ENCODE measurements at places on chromosomes 5 and 9.

- DNase-seq, result no peak
These were observed 2015.4 kb upstream of the WWC1 start for GRCh38 chr5:166276006-166276405.

- DNase-seq, result no peak
These were observed 79.7 kb upstream of the ICE1 start for GRCh38 chr5:5342784-5343183.

DNA sequence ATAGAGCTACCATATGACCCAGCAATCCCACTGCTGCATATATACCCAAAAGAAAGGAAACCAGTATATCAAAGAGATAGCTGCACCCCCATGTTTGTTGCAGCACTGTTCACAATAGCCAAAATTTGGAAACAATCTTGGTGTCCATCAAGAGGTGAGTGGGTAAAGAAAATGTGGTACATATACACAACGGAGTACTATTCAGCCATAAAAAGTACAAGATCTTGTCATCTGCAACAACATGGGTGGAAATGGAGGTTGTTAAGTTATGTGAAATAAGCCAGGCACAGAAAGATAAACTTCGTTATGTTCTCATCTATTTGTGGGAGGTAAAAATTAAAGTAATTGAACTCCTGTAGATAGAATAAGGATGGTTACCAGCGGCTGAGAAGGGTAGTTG is 145.0 kb downstream of the MED27 start:
- no peak for DNase-seq

DNA sequence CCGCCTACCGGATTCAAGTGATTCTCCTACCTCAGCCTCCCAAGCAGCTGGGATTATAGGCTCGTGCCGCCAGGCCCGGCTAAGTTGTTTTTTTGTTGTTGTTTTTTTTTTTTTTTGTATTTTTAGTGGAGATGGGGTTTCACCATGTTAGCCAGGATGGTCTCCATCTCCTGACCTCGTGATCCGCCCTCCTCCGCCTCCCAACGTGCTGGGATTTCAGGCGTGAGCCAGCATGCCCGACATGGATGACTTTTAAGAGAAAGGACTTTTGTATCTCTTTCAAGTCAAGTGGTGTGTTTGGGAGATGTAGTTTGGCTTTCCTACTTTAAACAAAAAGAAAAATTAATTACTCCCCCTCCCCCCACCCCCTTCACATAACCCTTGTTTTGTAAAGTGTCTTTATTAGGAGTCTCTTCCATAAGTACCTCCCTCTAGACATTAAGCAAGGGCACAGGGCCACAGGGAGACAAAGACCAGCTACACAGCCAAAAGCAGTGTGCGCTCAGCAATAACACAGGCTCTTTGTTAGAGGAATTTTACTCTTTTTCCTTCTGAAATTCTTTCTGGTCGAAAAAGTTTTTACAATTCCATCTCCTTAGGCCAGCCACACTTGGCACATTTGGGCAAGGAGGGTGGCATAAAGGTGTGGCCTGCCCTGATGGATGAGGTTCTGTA is 31.2 kb downstream of the JAKMIP2 start:
- DNase-seq, result no peak

GRCh38 chr9:35311891-35312639 is 150.3 kb downstream of the UNC13B start:
- DNase-seq, result no peak

GRCh38 chr5:132267166-132267739 is 9.8 kb downstream of the PDLIM4 start:
- no peak for DNase-seq

GRCh38 chr9:133584167-133584558 is 25.0 kb downstream of the FAM163B start:
- DNase-seq, result no peak

- no peak for DNase-seq
These were observed 271.0 kb downstream of the PRR16 start for GRCh38 chr5:120735076-120735475.

DNA sequence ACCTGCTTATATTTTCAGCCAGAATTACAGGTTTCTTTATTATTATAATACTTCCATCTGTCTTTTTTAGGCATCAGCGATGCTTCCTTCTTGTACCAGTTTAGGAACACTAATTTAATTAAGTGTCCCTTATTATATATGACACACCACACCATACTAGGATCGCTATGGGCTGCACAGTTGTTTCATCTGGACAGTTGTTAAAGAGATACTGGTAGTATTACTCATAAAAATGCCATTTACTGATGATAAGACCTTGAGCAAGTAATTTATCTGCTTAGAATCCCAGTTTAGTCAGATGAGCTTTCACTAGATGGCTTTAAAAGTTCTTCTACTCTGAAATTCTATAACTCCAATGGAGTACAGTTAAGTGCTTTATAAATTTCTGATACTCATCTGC is 17.1 kb downstream of the ARSK start:
- no peak for DNase-seq

- DNase-seq, result peak; percentile 89
These were observed 81.0 kb upstream of the SLC25A51 start for GRCh38 chr9:37984672-37985611.

GRCh38 chr5:15695215-15695731 is 195.3 kb downstream of the FBXL7 start:
- DNase-seq, result no peak

DNA sequence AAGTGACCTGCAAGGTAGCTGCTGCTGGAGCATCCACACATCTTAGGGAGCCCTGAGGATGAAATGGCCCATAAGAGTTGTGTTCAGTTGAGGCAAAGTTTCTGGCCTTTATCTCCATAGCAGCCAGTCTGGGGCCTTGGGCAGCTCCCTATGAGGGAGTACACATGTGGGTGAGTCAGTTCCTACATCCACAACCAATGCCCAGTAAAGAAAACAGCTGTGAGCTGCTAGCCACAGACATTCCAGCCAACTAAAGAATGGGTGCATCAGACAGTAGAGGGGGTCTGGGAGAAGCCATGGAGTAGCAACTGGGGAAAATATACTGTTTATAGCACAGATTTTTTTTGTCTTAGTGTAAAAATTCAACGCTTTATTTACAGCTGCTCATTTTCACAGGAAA is 720.7 kb downstream of the TLE1 start:
- no peak for DNase-seq

DNA sequence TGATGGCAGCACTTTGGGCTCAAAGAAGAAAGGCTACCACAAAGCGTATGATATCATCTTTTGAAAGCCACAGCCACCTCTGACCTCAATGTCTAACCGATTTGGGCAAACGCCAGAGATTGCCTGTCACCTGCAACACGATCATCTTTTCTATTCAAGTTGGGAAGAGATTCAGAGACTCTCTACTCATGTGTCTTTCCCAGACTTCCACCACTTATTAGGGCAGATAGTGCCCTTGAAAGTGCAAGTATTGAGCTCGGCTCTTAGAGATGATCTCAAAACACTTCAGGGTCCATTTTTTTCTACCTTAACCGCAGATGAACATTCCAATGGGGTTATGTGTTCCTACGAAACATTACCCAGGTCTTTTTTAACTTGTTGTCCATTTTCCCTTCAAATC is 213.7 kb downstream of the DRD1 start:
- DNase-seq, result no peak

- DNase-seq, result no peak
These were observed 12.6 kb downstream of the PDE6A start for GRCh38 chr5:149931992-149932436.

DNA sequence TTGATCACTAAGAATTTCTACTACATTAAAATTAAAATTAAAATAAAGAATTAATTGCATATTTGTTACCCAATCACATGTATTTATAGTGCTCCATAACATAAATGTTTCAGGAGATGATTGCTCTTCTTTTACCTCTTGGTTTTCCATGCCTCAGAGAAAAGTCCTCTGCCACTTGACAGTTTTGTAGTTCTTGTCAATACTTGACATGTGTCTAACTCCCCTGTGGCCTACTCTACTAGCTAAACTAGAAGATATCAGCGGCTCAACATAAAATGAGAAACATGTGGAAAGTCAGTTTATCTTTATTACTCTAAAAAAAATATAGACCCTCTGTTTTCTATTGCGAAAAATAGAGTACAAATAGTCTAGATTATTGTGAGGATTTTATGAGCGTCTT is 650.6 kb upstream of the NUDT12 start:
- DNase-seq, result no peak

DNA sequence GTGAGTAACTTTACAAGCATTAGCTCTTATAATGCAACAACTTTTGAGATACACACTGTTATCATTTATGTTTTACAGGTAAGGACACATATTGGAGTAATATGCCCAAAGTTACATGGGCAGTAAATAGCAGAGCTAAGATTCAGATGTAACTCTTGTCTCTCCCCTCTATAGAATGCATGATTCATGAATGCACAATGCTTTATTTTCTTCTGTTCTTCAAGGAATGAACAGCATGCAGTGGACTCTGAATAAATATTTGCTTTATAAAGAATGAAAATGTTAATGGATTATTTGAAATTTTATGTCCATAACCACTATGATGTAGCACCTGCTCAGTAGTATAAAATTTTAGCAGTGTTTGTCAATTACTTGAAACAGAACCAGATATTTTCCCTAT is 629.5 kb downstream of the KCTD16 start:
- DNase-seq, result no peak

DNA sequence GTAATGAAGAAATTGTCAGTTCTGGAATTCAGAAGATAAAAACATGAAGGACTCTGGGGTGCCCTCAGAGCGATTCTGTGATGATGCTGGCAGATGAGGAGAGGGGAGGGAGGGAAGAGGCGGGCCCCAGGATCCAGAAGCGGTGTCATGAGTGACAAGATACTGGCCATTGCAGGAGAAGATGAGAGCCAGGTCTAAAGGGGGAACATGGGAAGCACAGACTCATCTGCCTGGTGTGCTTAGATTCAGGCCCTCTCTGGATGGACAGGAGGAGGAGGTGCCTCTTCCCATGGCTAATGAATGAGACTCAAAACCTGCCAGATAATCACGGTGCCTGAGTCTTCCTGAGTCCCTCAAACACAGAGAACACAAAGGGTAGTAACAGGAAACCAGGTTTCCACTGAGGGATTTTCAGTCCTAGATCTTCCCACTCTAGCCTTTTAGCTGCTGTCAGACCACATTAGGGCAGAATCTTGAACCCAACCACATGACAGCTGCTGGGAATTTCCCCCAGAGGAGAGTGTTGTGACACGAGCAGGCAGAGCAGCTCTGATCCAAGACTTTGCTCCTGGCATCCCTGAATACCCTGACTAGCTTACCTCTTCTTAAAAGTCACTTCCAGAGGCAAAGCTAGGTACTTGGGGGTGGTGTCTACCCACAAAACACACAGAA is 28.2 kb upstream of the HSPA9 start:
- DNase-seq, result no peak

DNA sequence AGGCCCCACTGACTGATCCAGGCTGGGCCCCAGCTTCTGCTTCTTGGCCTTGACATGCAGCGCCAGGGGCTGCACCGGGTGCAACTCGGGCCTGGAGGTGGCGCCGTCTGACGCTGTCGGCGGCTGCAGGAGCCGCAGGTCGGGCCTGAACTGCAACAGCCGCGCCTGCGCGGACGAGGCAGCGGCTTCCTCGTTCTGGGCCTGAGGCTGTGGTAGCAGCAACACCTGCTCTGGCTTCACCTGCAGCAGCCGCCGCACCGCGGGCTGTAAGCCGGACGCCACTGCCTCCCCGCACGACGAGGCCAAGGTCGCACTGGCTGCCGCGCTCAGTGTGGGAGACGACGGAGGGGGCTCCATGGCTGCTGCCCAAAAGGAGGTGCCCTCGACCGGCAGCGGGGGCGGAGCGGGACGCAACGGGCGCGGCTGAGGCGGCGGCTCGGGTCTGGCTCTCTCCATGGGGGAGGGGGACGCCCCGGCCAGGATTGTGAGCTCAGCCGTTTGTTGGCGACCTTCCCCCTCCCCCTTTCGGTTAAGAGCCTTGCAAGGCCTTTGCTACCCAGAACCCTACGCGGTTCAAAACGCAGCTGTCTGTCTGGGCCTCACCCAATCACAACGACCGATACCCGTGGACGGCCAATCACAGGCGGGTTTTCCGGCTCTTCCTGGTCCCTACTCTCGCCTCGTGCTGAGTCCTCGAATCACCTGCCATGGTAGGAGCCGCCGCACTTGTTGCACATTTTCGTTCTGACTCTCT is 438 bp downstream of the SOX30 start:
- no peak for DNase-seq

- no peak for DNase-seq
These were observed 34.8 kb upstream of the IFNK start for GRCh38 chr9:27489087-27489876.

DNA sequence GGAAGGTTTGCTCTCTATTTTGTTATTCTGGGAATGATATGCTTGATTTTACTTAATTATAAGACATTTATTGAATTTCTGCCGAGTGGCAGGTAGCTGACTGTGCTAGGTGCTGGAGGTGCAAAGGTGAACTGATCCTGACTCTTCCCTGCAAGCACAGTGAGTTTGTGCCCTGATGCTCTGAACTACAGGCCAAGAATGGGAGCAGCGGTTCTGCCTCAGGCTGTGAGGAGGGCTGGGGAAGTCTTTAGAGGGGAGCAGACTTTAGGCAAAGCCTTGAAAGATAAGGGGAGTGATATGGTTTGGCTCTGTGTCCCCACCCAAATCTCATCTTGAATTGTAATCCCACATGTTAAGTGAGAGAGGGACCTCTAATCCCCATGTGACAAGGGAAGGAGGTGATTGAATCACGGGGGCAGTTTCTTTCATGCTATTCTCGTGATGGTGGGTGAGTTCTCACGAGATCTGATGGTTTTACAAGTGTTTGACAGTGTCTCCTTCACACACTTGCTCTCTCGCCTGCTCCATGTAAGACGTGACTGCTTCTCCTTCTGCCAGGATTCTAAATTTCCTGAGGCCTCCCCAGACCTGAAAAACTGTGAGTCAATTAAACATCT is 73.1 kb downstream of the NDFIP1 start:
- DNase-seq, result no peak

GRCh38 chr5:116084287-116084691 is 536 bp upstream of the COMMD10 start:
- DNase-seq, result no peak

DNA sequence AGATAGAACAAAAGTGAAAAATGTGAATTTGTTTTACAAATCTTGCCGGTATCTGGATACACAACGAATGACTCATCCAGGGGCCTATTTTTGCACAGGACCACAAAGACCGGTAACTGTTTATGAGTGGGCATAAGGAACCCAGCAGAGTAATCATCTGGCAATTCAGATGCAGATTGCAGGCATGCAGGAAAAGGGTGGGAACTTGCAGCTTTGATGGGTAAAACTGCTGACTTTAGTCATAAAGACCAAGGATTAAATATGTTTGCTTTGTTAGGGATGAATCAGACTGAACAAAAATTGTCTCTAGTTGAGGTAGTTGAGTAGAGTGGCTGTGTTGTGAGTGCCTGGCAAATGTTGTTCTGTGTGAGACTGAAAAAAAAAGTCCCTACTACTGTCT is 309.6 kb upstream of the CCNH start:
- no peak for DNase-seq

GRCh38 chr9:84636436-84636835 is 33.1 kb upstream of the NTRK2 start:
- DNase-seq, result no peak

All from NCI-H1694 (cell line).